ENCODE measurements at places on chromosomes 3 and 15. TPM values are rescaled to one million over a fixed set of nuclear protein-coding genes. Genes with fewer than 3 reads are reported as not detected.

RHCG gene
- 2.4 TPM for polyA plus RNA-seq

MKRN2 gene
- 50.5 TPM for polyA plus RNA-seq

MYL3 gene
- 23.6 TPM for polyA plus RNA-seq

DNA sequence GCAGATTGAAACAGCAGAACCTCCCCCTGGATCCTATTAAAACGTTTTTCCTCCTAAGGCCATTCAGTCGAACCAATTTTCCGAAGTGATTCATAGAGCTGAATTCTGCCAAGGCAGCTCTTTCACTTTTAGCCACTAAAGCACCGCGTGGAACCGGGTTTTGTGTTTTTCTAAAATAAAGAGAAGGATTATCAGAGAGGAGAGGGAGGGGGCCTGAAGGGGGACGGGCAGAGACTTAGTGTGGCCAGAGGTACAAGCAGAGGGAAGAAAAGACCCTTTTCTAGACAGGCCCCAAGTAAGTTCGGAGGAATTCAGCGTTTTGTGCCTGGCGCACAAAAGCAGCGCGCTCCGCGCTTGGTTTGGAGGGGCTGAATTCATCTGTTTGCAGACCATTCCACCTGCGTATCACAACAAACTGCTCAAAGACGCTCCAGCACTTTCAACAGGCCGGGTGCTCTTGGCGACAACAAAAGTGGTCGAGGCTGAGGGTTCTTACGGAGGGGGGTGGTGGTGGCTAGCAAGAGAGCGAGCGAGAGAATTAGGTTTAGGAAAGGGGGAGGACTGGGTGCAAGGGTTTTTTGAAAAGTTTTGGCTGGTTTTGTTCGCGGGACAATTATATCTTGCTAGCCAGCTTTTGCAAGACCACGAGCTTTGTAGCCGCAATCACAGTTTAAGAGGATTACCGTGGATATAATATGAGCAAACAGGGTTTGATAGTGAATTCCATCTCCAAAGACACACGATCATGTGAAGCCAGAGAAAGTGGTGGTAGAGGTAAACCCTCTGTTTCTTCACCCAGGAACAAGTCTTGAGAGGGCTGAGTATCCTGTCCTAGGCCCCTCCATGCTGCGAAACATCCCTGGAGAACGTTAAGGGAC lies 1.2 kb upstream of the FEZF2 start:
- DNase-seq, result no peak

- no peak for DNase-seq
Observed at GRCh38 chr3:39528844-39529243, 61.4 kb downstream of the MOBP start.

DNA sequence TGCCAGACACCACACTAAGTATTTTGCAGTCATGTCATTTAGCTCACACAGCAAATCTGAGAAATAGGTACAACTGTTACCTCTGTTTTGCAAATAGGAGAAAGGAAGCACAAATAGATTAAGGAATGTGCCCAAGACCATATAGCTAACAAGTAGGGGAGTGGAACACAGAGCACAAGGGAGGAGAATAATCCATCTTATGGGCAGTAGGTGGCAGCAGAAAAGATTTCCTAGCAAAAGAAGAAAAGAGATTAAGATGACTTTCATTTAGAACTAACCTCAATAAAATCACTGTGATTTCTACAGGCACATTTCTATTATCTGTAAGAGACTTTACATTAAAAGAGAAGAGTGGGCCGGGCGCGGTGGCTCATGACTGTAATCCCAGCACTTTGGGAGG lies 49.1 kb downstream of the NR1I2 start:
- DNase-seq, result no peak
